Activated CD8-positive, alpha-beta memory T cell treated with anti-CD3 and anti-CD28 coated beads for 48 hours (primary cell): ENCODE measurements at places on chromosomes 13 and 19.

- no peak for DNase-seq
Measured at GRCh38 chr13:59744747-59745391, 418.9 kb downstream of the DIAPH3 start.

GRCh38 chr13:20671789-20672188 lies 31.7 kb upstream of the IL17D start:
- DNase-seq, result no peak

- no peak for DNase-seq
Measured at GRCh38 chr19:51131780-51132680, 7.3 kb downstream of the SIGLEC9 start.

- no peak for DNase-seq
Measured at GRCh38 chr13:52361225-52361624, 44.7 kb downstream of the THSD1 start.

DNA sequence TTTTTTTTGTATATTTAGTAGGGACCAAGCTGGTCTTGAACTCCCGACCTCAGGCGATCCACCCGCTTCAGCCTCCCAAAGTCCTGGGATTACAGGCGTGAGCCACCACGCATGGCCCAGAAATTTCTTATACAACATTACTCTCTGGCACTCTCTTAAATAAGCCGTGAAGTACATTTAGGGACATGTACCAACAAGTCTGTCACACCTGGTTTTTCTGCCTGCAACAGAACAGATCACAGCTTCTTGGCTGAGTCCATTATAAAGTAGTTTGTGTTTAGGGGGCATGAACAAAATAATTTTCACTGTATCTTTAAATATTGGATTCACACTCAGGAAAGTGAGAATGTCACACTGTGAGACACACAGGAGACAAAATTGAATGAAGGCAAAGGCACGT lies 1567.3 kb downstream of the SLITRK5 start:
- no peak for DNase-seq

DNA sequence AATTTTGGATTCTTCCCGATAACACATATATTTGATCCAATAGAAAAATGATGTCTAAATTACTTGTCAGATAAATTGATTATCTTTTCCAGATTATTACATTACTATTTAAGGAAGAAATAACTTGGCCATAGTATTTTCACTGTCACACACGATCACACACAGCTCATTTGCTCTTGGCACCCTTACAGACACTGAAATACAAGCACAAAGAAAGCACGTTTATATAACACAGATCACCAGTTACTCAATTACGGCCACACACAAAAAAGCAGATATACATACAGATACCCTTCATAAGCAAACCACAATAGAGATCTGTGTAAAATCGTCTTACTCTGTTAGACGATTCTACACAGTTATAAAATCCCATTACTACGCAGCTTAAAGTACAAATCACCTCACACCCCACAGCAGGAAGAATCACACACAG lies 716 bp upstream of the ZNF420 start:
- DNase-seq, result no peak

DNA sequence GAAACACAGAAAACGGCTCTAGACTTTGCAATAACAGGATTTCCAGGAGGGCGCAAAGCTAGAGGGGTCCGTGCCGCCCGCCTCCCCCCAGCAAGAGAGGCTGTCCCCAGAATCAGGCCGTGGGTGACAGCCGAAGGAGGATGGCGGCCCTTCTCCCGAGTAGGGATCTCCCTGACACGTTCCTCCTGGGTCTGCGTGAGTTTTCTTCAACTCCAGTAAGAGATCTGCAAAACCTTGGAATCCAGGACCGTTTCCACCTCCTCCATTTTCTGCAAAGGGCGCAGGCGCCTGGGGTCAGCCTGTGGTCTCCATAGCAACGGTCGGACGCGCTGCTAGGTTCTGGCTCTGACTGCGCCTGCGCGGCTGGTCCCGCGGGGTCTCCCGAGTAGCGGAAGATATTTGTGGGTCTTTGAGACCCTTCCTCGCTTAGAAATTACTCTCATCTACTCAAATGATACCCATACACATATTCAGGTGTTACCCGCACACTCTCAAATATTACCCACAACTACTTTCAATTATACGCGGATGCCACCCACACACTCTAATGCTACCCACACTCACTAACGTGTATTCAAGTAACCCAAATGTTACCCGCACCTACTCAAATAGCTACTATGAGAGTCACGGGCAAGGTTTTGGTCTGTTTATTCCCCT lies 2.1 kb downstream of the PNMA8C start:
- DNase-seq, result peak; percentile 33

- no peak for DNase-seq
Measured at GRCh38 chr13:80605011-80605410, 264.1 kb upstream of the SPRY2 start.

DNA sequence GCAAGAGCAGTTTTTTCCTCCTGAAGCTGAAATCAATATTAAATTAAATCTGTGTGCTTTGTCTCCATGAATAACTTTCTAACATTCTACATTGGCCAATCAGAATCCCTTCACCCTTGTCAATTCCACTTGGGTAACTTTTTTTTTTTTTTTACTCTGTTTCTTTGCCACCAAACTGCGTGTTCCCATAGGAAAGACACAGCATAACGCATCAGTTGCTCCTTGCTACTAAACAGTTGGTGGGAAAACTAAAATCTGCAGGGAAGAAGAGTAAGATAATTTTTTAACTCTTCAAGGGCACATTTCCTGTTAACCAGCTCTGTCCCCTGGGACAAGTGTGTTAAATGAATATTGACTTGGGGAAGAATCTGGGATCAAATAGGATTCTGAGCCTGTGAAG lies 113.3 kb upstream of the SERP2 start:
- no peak for DNase-seq

- DNase-seq, result no peak
Measured at GRCh38 chr13:100645382-100645781, 29.2 kb downstream of the TMTC4 start.

DNA sequence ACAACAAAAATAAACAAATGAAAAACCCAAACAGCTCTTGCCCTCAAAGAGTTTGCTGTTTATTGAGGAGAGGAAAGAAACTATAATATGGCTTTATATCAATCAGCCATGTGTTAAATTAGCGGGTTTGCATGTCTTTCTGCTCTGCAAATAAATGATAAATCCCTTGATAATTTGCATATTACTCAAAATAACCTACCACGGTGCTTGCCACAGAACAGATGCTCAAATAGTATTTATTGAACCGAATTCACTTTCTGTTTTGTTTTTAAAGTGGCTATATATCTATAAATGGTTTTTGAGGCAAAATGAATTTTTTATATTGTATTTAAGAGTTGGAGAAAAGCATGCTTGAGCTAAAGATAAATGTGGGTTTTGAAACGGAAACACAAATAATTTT lies 428.1 kb downstream of the ITGBL1 start:
- DNase-seq, result no peak

DNA sequence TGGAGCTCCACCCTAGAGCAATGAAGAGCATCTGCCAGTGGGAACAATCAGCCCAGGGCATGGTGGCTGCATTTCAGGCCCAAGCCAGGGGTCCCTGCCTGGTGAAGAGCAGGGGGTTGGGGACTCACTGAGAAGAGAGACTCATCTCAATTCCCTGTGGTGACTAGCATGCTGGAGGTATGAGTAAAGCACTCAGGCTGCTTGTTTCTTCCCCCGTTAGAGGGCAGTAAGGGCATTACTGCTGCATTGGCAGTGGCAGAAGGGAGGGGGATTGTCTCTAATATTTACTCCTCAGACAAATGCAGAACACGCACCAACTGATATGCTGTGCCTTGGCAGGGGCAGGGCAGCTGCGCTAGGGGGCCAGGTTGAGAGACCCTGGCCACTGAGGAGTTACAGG lies 329.1 kb downstream of the SLITRK5 start:
- no peak for DNase-seq

GRCh38 chr13:65353951-65354350 lies 1876.2 kb downstream of the PCDH9 start:
- DNase-seq, result no peak

GRCh38 chr13:113275387-113275786 lies 21.7 kb upstream of the LAMP1 start:
- no peak for DNase-seq

- DNase-seq, result no peak
Measured at GRCh38 chr19:41421973-41422372, 5.2 kb downstream of the B3GNT8 start.

GRCh38 chr19:49309087-49309486 lies 15.9 kb downstream of the SLC6A16 start:
- no peak for DNase-seq
